ENCODE measurements at places on chromosomes 7 and 10. TPM values are rescaled to one million over a fixed set of nuclear protein-coding genes. Genes with fewer than 3 reads are reported as not detected.

GRCh38 chr7:29970158-29970557 is 19.4 kb downstream of the SCRN1 start:
- no peaks in the 10 kb centered on the region for H3K27me3 ChIP-seq
- peaks cover 6% of the 10 kb centered on the region for H3K4me1 ChIP-seq
- H3K4me3 ChIP-seq = no peak overlapping the region
- H3K27ac ChIP-seq = no peak overlapping the region

DNA sequence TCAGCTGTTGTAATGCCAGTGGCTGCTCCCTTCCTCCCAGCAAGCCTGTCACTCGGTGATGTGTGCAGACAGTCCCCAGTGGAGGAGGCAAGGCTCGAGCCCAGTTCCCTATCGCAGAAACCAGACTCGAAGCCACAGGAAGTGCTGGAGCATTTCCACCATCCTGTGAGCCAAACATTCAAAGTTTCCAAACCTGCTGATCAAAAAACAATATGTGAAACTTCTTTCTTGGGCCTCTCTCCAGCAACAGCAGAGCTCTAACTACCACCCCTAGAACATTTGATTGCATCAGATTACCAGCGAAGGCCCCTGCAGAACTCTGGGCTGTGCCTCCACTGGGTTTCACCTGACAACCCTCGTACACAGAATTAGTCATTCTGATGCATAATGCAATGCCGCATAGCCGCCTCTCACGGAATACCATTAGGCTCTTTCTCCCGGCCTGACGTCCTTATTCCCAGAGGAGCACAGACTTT is 94.0 kb downstream of the ELMO1 start:
- H3K27ac ChIP-seq = peak overlapping the region; percentile 80
- no peak overlapping the region for H3K4me3 ChIP-seq
- peaks cover 32% of the 10 kb centered on the region for H3K4me1 ChIP-seq

DNA sequence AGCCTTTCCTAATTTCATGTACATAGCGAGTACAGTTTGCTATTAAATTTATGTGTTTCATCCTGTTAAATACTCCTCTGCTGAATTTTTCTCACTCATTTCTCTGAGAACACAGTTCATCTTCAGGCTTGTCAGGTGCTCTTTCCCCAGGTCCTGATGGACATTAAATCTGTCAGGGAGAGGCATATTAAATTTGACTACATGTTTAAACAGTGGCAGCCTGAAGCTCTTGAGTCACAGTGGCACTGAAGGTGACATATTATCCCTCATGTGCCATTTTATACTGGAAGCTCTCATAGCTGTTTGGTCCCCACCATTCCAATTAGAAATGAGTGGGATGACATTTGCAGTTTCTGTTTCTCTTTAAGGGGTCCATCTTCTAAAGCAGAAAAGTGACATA is 1089.6 kb upstream of the SORCS1 start:
- no peak overlapping the region for H3K4me3 ChIP-seq
- DNase-seq = no peak
- H3K27me3 ChIP-seq = no peaks in the 10 kb centered on the region
- H3K27ac ChIP-seq = no peak overlapping the region
- no peaks in the 10 kb centered on the region for H3K36me3 ChIP-seq

- H3K4me1 ChIP-seq = no peaks in the 10 kb centered on the region
- no peaks in the 10 kb centered on the region for H3K27me3 ChIP-seq
- H3K36me3 ChIP-seq = no peaks in the 10 kb centered on the region
- no peak for DNase-seq
- no peak overlapping the region for H3K4me3 ChIP-seq
Observed at GRCh38 chr10:89683883-89684282, 17.5 kb upstream of the KIF20B start.

The SPDYE2 gene
- total RNA-seq = not detected
